Kidney epithelial cell (primary cell): ENCODE measurements at places on chromosomes 13 and 19.

GRCh38 chr13:45879666-45880065, 28.1 kb upstream of the SIAH3 start:
- DNase-seq: no peak

GRCh38 chr19:49641688-49642491, at the start of gene SCAF1:
SCAF1 (plus strand) TSS chr19:49642209; CDS start chr19:49645027, 2,818 bp downstream.
- peak; percentile 97 for DNase-seq

GRCh38 chr13:25109341-25109740, 13.4 kb downstream of the PABPC3 start:
- DNase-seq: no peak

DNA sequence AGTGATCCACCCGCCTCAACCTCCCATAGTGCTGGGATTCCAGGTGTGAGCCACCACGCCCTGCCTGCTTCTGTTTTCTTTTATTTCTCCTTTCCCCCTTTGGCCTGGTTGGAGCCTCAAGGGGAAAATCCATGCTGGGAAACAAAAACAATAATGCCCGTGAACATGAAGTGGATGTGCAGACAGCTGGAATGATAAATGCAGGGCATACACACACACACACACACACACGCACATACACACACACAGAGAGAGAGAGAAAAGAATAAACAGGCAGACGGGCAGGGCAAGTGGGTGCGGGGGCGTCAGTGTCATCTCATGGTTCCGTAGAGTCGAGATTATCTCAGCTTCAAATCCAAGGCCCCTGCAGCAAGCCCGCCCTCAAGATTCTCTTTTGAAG, 4.4 kb upstream of the PLEKHF1 start:
- no peak for DNase-seq

DNA sequence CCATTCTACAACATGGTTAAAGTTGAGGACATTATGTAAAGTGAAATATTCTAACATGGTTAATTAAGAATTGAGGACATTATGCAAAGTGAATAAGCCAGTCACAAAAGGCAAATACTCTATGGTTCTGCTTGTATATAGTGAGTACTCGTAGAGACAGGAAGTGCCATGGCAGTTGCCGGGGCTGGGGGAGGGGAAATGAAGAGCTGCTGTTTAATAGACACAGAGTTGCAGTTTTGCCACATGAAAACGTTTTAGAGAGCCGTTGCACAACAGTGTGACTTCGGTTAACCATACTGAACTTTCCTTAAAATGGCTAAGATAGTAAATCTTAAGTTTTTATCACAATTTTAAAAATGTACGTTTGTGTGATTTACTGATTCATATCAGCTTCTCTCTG, 176.9 kb downstream of the SHISA2 start:
- DNase-seq: no peak
